ENCODE measurements at places on chromosomes 2 and 18.

DNA sequence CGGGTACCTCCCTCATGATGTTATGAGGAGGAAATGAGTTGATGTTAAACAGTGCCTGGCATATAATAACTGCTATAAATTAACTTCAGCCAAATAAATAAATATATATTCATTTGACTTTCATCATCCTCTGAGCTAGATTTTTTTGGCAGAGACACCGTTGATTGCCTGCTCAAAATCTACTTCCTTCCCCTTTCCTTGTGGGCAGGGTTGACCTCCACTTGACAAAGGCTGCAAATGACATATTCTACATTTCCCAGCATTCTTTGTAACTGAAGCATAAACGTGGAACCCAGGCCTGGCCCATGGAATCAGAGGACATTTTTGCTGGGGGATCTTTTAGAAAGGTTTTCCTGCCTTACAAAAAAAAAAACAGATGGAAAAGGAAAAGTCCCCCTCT is 177.8 kb downstream of the TXNL1 start:
- DNase-seq: no peak

GRCh38 chr2:59932341-59932740 is 621.1 kb downstream of the BCL11A start:
- DNase-seq: no peak

DNA sequence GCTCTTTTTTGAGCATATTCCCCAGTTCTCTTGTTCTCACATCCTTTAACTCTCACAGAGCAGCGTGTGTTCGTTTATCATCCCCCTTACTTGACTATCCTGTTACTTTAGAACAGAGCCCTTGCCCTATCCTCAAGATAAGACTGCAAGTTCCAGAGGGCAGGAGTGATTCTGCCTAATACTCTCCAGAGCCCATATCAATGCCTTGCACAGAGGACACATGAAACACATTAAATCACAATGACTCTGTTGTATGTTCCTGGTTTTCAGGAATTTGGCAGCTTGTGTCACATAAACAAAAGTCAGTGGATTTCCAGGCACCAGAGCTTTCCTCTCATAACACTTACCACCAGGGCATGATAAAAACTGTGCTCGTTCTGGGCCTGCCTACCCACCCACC is 156.7 kb downstream of the RNF144A start:
- no peak for DNase-seq

DNA sequence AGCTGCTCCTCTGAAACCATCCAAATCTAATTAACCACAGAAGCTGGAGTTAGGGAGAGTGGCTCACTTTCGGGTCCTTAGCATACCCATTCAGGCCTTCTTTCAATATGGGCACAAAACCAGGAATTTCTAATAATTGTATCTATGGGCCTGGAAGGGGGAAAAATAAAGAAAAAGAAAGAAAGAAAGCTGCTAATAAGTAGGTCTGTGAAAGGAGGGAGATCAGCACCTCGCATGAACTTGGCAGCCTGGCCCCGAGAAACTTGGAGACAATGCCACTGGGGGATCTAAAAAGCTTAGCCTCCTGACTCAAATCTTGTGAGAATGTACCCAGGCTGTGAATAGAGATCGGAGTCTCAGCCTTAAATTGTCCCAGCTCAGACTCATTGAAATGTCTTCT is 252.1 kb upstream of the SLC14A2 start:
- no peak for DNase-seq

- no peak for DNase-seq
These were observed 186.1 kb downstream of the ADCYAP1 start for GRCh38 chr18:1090758-1091157.

GRCh38 chr2:147628971-147629421 is 215.8 kb upstream of the ACVR2A start:
- no peak for DNase-seq

- no peak for DNase-seq
These were observed 152.1 kb downstream of the GLI2 start for GRCh38 chr2:120887741-120888231.

DNA sequence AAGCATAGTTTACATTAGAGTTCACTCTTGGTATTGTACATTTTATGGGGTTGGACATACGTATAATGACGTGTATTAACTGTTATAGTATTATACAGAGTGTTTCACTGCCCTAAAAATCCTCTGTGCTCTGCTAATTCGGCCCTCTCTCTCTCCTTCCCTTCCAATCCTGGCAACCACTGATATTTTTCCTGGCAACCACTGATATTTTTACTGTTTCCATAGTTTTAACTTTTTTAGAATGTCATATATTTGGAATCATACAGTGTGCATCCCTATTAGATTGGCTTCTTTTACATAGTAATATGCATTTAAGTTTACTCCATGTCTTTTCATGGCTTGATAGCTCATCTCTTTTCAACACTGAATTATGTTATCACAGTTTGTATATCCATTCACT is 526.7 kb downstream of the RIT2 start:
- DNase-seq: no peak

DNA sequence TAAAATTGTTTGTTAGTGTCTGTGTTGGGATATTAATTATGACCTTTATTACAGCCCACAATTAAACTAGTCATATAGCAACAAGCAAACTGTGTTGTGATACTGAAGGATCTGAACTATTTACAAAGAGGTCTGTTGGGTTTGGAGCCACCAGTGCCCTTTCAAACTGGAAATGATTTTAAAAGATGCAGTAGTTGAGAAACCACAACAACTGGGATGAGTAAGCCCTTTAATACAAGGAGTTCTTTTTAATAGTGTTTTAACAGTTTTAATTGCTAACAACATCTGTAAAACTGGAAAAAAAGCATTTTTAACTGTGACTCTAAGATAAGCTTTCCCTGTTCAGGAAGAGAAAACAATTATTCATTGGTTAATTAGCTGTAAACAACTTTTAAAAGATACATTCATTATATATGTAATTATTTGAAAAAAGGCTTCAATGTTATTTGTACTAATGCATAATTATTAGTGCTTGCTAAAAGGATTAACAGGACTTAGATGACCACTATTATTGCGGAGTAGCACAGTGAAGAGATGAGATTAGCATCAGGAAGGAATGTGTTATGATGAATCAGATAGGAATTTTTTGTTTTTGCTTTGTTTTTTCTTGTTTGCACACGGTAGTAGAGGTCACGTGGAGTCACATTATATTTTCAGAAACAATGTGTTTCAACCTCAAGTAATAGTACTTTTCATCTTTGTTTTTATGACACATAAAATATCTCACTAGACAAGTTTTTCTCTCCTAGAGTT is 392.7 kb upstream of the FANCL start:
- DNase-seq: no peak

DNA sequence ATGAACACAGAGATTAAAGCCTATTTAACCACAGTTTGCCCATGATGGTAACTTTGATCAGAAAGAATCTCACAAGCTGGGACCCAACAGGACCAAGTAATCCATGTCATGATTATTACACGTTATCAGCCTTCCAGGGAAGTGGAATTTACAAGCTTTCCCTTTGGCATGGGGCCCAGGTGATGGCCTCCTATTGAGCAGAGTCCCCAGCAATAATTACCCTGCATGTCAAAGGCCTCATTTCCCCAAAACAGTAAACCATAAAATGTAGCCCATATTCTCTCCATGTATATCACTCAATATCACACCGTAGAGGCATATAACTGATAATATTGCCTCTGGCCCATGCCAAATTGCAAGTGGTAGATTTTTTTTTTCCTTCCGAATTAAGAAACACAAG is 38.9 kb downstream of the PRKRA start:
- no peak for DNase-seq
